ENCODE measurements at places on chromosomes 16 and 17.

DNA sequence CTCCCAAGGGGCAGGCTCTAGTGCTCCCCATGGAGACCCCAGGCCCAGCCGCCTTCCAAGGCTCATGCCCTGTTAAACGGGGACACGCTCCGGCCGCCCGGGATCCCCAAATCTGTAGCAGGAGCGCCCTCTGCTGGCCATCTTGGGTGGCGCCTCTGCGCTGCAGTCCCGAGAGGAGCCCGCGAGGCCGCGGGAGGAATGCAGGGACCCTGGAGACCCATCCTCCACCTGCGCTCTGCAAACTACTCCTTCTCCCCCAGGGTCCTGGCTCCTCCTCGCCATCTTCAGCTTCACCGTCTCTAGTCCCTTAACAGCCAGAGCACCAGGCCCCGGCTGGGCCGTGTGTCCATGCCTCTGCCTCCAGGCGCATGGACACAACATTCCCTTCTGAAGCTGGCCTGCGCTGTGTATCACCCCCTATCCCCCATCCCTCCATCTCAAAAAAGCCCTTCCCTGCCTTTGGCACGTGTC lies 23.6 kb upstream of the KRT17 start:
- peak; percentile 95 for DNase-seq

DNA sequence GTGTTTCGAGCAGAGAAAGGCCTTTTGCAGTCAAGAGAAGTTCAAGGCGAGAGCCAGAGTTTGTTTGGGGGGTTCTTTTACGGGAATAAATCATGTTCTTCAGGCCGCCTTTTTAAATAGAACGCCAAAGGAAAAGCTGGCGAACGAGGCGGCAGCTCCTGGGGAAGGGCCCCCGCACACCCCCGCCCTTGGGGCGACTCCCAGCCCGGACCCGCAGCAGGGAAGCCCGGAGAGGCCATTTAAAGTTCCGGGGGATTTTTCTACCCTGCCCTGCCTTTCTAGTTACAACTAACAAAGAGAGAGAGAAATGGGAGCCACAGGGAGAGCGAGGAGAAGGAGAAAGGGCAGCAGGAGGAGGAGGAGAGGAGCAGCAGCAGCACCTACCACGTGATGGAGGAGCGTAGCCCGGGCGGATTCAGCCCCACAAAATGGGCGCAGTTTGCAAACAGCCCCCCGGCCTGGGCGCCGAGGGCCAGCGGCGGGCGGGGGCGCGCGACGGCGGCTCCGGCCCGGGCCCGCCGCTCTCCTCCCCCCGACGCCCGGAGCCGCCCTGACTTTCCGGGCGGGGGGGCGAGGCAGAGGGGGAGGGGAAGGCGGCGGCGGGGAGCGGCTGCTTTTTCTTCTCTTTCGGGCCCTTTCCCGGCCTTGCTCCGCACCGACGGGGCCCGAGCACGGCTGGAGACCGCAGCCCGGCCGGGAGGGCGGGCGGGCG lies 634 bp downstream of the KANSL1 start:
- peak; percentile 65 for DNase-seq

- no peak for DNase-seq
Measured at GRCh38 chr16:12545297-12545610, 258.4 kb downstream of the CPPED1 start.

DNA sequence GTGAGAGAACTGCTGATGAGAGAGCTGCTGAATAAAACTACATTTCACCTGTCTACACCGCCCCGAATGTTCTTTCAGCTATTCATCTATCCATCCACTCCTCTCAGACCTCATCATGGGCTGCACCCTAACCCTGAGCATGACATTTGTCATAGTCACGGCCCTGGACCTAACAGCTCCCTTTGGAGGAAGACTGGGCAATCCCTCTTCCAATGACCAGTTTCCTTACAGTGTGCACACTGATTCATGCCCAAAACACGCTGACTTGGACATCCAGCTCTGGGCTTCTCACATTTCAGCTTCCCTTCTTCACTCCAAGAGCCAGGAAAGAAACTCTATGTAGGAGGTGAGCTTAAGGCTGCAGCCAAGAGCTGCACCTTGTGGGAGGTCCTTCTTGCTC lies 41.8 kb upstream of the ARL4D start:
- DNase-seq: no peak

- no peak for DNase-seq
Measured at GRCh38 chr16:2511128-2511800, 2.5 kb upstream of the ATP6V0C start.
